ENCODE measurements at places on chromosomes 11 and 22.

GRCh38 chr11:74678591-74679512, 52.4 kb downstream of the CHRDL2 start:
- no peak for DNase-seq

- DNase-seq: no peak
Measured at GRCh38 chr11:96052921-96053651, 129.2 kb upstream of the MTMR2 start.

DNA sequence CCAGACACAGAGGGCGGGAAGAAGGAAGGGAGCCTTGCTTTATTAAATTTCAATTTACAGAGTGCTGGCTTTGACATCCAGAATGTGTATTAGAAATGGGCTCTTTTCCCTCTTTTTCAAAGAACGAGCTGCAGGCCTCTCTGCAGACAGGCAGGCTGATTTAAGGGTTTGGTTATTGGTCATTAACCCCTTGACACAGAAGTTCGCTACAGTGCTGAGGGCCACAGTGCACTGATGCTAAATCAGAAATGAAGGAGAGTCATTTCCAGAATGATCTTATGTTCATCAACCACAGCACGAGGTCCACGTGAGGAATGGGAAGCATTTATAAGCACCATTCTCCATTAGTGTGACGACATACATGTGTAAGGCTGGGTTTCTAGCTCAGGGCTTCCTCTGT, 51.8 kb downstream of the CSNK2A3 start:
- no peak for DNase-seq

GRCh38 chr22:33803371-33804282, 116.6 kb downstream of the LARGE1 start:
- no peak for DNase-seq

GRCh38 chr11:61766353-61766841, 14.0 kb downstream of the MYRF start:
- DNase-seq: no peak

DNA sequence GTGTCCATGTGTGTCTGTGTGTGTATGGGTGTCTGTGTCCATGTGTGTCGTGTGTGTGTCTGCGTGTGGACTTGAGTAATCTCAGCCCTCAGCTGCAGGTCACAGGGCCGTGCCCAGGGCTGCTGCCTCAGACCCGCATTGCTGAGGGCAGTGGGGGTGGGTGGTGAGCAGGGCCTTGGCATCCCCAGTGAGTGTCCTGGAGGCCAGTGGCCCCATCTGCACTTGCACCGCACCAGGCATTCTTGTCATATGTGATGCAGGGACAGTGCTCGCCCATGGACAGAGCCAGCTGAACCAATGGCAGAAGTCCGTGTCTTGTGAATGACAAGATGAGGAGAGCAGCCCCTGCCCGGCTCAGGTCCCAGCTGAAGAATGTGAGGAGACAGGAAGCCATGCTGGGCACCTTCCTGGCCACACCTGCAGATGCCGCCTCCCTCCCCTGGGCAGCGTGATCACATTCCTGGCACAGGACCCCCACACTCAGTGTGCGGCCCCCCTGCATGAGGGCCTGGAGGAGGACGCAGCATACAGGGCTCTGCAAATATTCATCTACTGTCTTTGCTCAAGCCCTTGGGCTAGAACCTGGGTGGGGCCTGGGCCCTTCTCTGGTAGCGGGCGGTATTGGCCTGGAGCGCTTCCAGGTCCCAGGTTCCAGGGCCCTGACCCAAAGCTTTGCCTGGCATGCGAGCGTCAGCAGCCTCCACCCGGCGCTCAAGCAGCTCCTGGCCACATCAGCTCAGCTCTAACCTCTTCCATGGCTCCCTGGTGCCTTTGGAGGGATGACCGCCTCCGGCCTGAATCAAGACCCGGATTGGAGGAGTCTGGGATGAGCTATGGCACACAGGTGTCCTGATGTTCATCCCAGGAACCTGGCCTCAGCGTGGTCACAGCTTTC, 3.9 kb downstream of the ALDH3B2 start:
- DNase-seq: no peak

All from hematopoietic multipotent progenitor cell treated with erythropoietin and hydrocortisone succinate and interleukin-3 and kit ligand, for 8 days (in vitro differentiated cells).